Hepatocyte (in vitro differentiated cells): ENCODE measurements at places on chromosomes 3 and 15.
A peak's percentile ranks its signal among the peaks of the same experiment; 100 is the strongest.

DNA sequence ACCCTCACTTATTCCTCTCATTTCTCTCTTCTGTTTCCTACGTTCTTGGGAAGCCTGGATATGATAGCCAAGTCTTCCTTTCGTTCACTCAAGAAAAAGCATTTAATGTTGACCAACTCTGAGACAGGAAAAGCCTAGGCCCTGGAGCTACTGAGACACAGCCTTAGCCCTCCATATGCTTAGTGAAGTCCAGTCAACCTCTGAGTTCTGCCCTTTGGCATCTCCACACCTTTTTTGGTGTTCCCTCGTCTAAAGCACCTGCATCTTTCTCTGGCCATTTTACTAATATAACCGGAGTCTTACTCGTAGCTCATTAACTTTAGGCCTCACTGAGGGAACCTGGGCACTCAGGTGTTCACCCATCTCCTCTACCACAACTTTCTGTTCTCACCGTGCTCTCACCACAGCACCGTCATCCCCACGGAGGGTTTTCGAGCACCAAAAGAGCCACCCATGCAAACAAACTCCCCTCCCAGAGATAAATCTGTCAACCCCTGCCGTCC is 632 bp downstream of the MTHFS start:
- peak; percentile 22 for DNase-seq

- peak; percentile 71 for DNase-seq
Measured at GRCh38 chr3:141644931-141645330, 93.2 kb upstream of the RNF7 start.

GRCh38 chr15:96162322-96162721 is 168.2 kb upstream of the NR2F2 start:
- DNase-seq, result peak; percentile 29

GRCh38 chr3:53134631-53135232 is 4.5 kb upstream of the RFT1 start:
- DNase-seq, result peak; percentile 85

- peak; percentile 44 for DNase-seq
Measured at GRCh38 chr15:96947296-96948229, 617.1 kb downstream of the NR2F2 start.

DNA sequence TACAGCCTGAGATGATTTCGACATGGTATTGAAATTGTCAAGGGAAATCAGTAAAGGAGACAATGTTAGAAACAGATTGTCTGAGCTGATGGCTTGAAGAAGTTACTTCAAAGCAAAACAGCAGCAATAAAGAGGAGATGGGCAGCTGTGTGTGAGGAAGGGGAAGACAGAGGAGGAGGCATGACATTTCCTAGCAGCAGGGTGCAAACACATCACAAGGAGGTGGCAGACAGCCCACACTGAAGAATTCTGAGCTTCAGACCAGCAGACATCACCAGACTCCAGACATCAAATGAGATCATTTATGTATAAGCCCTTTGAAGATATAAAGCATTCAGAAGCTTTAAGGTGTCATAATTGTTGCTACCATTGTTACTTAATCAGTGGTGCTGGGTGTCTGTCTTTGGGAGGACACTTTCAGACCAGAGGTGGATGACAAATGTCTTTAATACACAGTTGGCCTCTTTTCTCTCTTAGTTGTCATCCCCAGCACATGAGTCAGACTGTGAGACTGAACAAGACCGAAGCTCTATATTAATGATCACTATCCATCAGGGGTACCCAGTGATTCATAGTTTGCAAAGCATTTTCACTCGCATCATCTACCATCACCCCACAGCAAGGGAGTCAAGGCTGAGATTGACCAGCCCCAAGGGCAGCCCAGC is 203.9 kb downstream of the MINAR1 start:
- no peak for DNase-seq

DNA sequence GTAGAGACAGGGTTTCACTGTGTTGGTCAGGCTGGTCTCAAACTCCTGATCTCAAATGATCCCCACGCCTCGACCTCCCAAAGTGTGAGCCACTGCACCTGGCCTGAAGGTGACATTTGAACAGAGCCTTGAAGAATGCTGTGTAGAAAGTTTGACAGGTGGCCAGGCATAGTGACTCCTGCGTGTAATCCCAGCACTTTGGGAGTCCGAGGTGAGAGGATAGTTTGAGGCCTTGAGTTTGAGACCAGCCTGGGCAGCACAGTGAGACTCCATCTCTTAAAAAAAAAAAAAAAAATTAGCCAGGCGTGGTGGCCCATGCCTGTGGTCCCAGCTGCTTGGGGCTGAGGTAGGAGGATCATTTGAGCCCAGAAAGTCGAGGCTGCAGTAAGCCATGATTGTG is 1.5 kb downstream of the IQGAP1 start:
- DNase-seq, result no peak

- no peak for DNase-seq
Measured at GRCh38 chr3:131406274-131406673, 24.7 kb downstream of the NUDT16 start.

GRCh38 chr3:51338632-51339031 is 46.5 kb upstream of the MANF start:
- no peak for DNase-seq

DNA sequence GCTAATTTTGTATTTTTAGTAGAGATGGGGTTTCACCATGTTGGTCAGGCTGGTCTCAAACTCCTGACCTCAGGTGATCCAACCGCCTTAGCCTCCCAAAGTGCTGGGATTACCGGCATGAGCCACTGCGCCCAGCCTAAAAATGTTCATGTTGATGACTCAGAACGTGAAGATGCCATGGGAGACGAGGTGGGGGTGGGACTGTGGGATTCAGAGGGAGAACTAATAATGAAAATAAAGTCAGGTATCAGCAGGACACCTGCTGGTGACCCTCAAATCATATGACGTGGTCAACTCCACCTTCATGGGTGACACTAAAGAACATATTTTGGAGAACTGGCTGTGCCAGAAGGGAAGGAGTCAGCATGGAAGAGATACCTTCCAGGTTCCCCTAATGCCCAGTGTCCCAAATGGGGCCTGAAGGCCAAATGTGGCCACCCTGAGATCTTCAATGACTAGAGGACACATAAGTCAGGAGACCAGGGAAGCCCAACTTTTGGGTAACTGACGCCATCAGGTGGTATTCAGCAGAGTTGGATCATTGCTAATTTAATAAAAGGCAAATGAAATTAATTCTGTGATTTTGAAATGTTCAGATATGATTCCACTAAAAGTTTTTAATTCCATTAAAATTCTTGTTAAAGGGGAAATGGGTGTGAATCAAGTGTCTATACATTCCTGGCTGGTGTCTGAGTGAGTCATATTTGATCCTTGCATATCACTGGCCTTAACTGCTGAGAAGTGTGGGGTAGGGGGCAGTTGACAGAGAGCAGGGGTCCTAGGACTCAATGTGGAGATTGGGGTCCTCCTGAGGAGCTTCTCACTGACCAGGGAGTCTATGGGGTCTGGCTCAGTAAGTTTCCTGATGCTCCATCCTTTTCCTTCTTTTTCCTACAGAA is 88.6 kb upstream of the GSK3B start:
- no peak for DNase-seq

GRCh38 chr3:60240492-60240891 is 1010.8 kb downstream of the FHIT start:
- peak; percentile 32 for DNase-seq

DNA sequence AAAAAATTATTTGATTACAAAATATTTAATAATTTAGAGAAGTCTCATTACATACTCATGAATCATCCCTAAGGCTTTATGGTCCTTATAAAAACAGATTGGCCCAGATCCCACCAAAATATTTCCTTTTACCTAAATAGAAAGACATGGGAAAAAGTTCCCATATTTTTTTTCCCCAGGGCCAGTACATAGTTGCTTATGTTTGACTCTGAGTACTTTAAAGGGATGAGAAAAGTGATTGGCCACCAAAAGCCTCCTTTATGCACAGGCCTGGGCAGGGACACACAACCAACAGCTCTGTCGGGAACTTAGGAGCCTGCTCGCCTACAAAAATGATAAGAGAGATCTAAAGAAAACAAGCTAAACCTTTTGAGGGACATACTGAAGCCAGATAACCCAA is 22.3 kb downstream of the KCNAB1 start:
- DNase-seq, result no peak

- DNase-seq, result peak; percentile 37
Measured at GRCh38 chr3:11539677-11540076, 104.0 kb downstream of the VGLL4 start.

DNA sequence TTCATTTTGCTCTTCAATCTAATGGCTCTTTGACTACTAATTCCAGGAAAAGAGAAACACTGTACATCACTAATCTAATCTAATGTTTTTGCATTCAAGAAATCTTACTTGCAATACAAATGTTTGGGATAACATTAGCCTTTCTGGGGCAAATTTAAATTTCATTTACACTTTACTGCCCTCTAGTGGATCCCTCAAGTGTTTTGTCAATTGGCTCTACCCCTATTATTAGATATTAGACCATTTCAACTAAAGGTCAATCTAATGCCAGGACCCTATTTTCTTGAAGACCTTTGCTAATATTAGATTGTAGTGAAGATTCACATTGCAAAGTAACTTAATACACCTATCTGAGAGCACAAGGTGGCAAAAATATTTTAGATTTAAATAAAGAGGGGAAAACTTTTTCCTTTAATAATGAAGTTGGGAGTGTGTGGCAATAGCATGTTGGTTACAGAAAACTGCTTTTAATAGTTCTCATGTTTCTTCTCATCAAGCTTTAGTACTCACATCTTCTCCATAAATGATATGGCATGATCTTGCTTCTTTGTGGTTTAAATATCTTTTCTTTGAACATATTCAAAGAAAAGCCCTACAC is 5.0 kb downstream of the C2CD4A start:
- DNase-seq, result peak; percentile 59

- no peak for DNase-seq
Measured at GRCh38 chr15:25092661-25093060, 137.9 kb downstream of the SNRPN start.

- no peak for DNase-seq
Measured at GRCh38 chr15:82792068-82792467, 13.8 kb downstream of the FSD2 start.

- DNase-seq, result no peak
Measured at GRCh38 chr15:42931702-42932486, 11.3 kb upstream of the TTBK2 start.

- DNase-seq, result no peak
Measured at GRCh38 chr3:105177576-105177975, 189.1 kb upstream of the ALCAM start.

DNA sequence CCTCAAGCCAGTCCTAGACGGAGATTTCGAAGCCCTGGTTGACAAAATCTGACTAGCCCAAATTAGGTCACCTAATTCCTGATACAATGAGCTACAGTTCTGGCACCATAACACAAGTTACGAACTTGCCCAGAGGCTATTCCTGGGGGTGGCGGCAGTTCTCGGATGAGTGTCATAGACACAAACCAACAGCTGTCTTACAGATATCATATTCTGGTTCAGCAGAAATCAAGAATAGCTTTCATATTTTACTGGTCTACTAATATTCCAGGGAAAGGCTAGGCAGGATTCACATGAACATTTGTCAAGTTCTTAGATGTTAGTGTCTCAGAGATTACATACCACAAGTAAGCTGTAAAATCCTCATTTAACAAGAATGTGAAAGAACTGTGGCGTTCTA is 8.8 kb downstream of the ANAPC13 start:
- DNase-seq, result no peak

DNA sequence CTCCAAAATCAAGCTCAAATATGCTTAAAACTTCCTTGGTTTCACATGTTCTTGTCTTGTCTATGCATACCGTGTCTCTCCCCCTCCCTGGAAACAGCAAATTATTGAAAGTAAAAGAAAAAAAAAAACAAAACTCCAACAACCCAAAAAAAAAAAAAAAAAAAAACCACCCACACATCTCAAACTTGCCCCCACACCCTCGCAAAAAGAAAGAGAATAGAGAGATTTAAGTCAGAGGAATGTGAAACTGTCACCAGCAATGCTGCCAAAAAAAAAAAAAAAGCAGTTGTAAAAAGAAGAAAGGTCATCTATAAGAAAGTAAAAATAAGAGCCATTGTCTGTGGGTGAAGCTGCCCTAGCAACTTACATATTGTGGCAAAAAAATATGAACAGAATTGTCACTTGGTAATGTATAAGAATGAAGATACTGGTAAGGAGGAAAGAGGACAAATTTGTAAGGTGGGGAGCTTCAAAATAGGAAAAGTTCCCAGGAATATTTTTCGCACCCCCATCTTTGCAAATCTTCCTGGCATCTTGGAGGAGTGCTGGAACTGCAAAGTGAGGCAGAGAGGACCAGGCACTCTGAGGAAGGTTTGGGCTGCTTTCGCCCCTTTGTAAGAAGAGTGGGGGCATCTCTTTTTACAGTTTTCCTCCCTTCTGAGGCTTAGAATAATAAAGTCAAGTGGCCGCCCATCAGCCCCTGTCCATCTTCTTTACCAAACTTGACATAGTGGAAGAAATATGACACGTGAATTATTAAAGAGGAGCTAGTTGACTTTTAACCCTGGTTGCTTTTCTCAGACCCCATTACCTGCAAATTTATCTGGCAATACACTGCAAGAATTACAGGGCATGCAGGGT is 81.8 kb downstream of the NR2F2 start:
- DNase-seq, result no peak

- DNase-seq, result no peak
Measured at GRCh38 chr15:100537331-100537730, 8.6 kb upstream of the CERS3 start.
